ENCODE measurements at places on chromosomes 7 and 10. TPM values are rescaled to one million over a fixed set of nuclear protein-coding genes. Genes with fewer than 3 reads are reported as not detected.

DNA sequence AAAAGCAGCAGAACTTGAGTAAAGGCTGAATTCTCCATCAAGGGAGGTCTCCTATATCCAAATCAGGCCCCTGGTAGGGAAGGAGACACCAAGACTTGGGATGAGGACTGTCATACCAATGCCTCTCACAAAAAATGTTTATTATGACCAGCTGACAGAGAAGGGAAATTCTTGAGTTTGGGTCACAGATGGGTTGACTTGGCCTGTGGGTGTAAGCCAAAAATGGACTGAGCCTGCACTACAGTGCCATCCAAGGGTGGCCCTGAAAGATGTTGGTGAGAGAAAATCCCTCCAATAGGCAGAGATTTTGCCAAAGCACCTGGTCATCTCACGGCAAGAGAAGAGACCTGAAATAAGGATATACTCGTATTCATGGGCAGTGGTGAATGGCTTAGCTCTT lies 27.0 kb upstream of the PPIF start:
- H3K4me1 ChIP-seq: peaks cover 72% of the 10 kb centered on the region
- no peaks in the 10 kb centered on the region for H3K36me3 ChIP-seq
- peak overlapping the region; percentile 96 for H3K27ac ChIP-seq
- no peaks in the 10 kb centered on the region for H3K27me3 ChIP-seq
- H3K4me3 ChIP-seq: no peak overlapping the region

GRCh38 chr7:78406531-78406930 lies 608.0 kb downstream of the PHTF2 start:
- H3K27me3 ChIP-seq: peaks cover 7% of the 10 kb centered on the region
- H3K27ac ChIP-seq: no peak overlapping the region
- no peaks in the 10 kb centered on the region for H3K36me3 ChIP-seq
- no peak for DNase-seq

DNA sequence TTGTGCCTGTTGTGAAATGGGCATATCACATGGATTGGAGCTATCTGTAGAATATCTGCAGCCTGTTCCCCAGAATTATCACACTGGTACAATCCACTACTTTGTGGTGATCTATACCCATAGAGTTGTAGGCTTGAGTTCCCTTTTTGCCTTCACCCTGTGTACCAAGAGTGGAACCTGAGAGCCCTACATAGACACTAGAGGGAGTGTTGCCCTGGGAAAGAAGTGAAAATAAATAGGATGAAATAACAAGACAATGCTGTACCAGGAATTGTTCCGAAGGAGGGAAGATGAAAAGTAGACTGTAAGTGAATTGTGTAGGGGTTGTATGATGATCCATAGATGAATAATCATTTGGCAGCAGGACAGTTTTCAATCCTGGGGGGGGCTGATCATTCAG lies 9.0 kb downstream of the SORCS3 start:
- H3K4me1 ChIP-seq: no peaks in the 10 kb centered on the region
- no peak for DNase-seq
- no peak overlapping the region for H3K27ac ChIP-seq
- no peak overlapping the region for H3K4me3 ChIP-seq

Gene ZNF503
- total RNA-seq: 0.50 TPM

Gene INA
- not detected for total RNA-seq

All from T-helper 17 cell (primary cell).